Putamen (tissue), 1 donor: ENCODE measurements at places on chromosomes 7 and 10.

DNA sequence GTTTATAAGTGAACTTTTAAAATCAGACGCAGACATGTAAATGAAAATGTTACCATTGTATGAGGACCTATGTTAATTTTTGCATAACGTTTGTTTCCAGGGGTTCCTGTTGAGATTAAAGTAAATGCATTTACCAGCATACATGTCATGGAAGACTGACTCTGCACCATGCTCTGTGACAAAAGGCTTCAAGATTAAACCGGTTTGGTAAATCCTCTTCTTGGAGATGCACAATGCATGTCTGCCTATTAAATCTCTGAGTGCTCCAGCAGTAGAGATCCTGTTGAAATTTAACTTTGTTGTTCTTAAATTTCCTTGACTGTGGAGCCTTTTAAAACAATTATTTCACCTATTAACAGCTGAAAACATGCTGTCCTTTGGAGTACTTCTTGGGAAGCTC, 36.5 kb upstream of the JAZF1 start:
- no peak for DNase-seq

GRCh38 chr7:55020466-55020871, 1.7 kb downstream of the EGFR start:
- DNase-seq = no peak

DNA sequence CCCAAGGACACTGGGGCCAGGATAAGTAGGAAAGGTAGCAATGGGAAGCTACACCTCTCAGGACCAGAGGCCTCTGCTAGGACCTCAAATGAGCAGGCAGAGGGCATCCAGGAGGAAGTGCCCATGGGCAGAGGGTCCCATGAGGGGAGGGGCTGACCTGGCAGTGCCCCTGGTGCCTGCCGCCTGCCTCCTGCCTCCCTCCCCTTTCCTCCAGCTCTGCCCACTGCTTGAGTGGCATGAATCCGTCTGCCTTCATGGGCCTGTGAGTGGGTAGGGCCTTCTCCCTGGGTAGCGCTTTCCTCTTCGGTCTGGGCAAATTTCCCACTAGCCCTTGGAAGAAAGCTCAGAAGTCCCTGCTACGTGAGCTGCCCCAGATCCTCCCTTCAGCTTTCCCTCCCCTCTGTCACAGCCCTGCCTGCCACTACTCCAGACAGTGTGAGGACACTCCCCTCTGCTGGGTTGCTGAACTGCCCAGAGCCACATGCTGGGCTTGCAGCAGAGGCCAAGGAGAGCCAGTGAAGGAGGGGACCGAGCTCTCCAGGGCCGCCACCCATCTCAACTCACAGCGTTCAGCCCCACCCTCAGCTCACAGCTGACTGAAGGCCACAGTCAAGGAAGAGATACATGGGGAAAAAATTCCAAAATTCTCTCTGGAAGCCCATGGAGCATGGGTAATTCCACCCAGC, 141.4 kb downstream of the ARHGAP22 start:
- no peak for DNase-seq

GRCh38 chr10:119588071-119588470, 8.7 kb downstream of the TIAL1 start:
- DNase-seq = no peak

GRCh38 chr10:132711613-132712121, 74.3 kb downstream of the NKX6-2 start:
- DNase-seq = no peak

DNA sequence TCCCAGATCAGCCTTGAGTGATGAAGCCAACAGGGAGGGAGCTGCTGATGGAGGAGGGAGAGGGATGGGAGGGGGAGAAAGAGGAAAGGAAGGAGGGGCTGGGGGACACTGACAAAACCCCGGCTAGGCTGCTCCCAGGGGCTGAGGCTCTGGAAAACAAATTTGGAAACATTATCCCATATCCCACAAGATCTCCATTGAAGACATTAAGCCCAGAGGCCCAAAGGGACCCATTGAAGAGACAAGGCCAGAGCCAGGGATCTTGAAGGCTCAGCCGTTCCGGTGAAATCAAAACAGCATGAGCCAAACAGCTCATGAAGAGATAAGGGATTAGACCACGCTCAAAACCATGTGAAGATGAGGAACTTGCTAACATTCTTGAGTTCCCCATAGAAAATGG, 184.3 kb upstream of the ITGB1 start:
- no peak for DNase-seq

GRCh38 chr10:109203646-109204353, 719.5 kb downstream of the XPNPEP1 start:
- no peak for DNase-seq

- no peak for DNase-seq
Measured at GRCh38 chr7:12244129-12244528, 33.0 kb downstream of the TMEM106B start.

DNA sequence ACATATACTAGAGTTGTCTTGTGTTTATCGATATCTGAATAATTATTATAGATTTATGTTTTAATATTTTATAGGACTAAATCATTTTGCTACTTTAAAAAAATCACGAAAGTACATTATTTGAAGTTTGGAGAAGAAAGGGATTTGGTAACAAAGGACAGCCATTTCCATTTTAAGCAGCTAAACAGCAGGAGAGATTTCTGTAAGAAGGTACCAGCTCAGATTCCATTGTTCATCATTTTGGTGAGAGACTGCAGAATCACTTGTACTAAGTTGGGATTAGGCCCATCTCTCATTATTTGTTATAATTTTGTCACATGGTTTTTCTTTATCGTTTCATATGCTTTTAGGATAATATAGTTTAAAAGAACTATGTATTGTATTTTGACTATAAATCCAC, 46.7 kb downstream of the PALS2 start:
- no peak for DNase-seq

- DNase-seq = no peak
Measured at GRCh38 chr7:17770710-17771375, 169.5 kb downstream of the SNX13 start.

DNA sequence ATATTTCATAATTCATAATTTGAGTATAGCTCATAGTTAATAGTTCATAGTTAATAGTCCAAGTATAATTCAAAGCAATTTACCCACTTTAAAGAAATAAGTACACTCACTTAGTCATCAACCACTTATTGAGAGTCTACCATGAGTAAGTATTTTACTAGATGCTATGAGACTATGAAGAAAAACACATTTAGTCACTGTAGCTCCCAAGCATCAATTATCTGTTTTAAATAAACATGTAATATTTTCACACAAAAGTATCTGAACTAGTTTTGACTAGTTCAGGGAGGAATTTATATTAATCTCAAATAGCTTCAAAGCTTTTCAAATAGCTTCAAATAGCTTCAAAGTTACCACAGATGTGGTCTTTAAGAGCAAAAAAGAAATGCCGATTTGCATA, 119.2 kb downstream of the ANK3 start:
- no peak for DNase-seq

- DNase-seq = no peak
Measured at GRCh38 chr7:108294595-108294994, 161.6 kb downstream of the NRCAM start.

GRCh38 chr7:145718129-145718528, 398.5 kb upstream of the CNTNAP2 start:
- DNase-seq = no peak

GRCh38 chr7:55093674-55094073, 74.9 kb downstream of the EGFR start:
- no peak for DNase-seq

GRCh38 chr7:142583446-142583845, 165.8 kb upstream of the PRSS1 start:
- DNase-seq = no peak

DNA sequence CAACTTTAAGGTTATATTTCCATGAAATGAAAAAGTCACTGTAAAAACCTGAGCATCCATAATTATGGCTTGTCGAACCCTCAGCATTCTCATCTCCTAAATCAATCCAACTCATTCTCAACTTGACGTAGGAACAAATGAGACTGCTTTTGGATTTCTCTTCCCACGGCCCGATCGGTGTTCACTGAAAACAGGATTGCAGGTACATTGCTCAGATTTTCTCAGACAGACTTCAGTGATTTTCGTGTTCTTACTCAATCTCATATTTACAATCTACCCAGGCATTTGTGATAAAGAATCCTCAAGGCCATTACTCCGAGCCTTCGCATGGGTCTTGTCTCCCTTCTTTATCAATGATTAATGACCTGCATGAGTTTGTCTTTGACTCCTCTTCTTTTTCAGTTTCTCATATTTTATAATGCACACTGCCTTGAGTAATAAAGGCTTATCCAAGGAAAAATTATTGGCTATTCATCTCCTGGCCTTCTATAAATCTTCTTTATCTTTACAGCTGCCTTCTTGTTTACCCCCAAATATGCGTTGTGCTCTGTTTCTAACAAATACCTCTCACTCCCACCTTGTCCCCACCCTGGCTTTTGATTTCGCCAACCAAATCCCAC, 90.4 kb upstream of the MYO3A start:
- peak; percentile 69 for DNase-seq

DNA sequence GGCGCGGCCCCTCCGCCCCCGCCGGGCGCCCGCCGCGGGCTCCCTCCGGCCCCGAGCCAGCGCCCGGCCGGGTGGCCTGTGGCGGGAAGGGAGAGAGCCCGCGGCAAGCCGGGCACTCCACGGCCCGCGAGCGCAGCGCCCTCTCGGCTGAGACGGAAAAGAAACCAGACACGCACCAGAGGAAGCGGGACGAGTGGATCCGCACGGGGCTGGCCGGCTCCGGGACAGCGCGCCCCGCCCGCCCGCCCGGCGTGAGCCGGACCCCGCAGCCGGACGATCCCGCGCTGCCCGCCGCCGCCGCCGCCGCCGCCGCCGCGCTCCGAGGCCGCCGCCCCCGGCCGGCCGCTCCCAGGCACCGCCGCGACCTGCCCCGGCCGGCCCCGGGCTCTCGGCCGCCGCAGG, 300 bp downstream of the ARHGAP21 start:
- no peak for DNase-seq

- DNase-seq = no peak
Measured at GRCh38 chr7:3197567-3198213, 103.4 kb upstream of the SDK1 start.

DNA sequence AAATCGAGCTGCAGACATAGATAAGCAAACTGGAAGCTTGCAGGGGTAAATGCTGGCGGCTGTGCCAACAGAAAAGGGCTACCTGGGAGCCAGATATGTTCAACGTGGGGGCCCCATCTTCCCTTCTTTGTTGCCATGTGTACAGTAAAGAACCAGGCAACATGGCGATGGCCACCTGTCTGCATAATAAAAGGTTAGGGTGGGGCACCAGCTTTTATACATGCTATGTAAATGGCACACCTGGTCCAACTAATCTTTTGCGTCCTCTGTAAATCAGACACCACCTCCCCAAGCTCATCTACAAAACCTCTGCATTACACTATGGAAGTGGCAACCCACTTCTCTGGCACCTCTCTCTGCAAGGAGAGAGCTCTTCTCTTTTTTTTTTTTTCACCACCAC, 13.9 kb downstream of the BUD31 start:
- no peak for DNase-seq

DNA sequence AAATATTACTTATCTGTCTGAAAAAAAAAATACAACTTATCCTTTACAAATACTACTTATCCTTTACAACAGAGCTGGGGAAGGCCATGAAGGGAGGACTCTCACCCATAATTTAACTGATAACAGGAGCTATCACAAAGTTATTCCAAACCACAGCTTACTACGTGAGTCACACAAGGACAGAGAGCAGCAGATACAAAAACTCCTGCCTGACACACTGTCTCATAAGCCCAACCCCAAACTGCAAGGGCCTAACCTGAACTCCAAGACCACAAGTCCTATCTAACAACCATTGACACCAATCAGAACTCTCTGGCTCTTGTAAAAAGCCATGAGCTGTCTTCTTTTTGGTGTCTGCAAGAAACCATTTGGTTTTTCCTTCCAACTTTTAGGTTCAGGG, 28.5 kb upstream of the CXCL12 start:
- DNase-seq = no peak

DNA sequence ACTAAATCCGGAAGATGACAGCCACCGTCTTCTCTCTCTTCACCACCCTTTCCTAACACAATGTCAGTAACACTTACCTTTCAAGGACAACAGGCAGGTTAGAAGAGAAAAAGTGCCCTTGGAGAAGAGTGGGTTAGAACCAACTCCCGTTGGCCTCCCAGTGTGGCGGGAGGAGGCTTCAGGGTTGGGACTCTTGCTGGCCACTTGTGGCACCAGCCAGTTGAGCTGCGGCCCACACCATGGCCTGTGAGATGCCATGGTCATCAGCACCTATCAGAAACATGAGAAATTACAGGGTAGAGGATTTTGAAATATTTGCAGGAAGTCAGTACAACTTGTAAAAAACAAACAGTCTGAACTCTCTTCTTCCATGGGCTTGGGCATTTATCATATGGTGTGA, 93.8 kb downstream of the MKI67 start:
- no peak for DNase-seq

- DNase-seq = no peak
Measured at GRCh38 chr10:66811211-66811610, 114.6 kb upstream of the LRRTM3 start.

- DNase-seq = no peak
Measured at GRCh38 chr7:98868450-98868849, 1.4 kb downstream of the TMEM130 start.

DNA sequence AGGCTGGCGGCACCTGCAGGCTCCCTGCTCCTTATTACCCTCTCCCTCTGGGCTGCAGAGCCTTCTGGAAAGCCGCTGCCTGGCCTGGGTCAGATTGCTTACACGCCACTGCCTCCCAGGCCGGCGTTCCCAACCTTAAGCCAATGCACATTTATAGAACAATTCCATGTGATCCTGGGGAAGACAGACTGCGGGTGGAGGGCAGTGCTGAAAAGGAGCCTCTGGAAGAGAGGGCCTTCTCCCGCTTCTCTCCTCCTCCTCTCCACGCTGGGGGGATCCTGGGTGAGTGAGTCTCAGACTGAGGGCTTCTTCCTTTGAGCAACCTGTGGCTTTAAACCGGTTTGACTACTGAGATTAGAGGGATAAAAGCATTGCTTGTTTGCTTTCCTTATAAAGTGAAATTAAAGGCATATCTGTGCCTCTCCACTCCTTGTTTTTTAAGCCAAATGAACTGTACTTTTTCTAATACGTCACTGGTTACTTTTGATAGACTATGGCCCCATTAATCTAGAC, 5.5 kb downstream of the TACC2 start:
- no peak for DNase-seq

GRCh38 chr7:15158141-15158810, 255.7 kb upstream of the DGKB start:
- DNase-seq = no peak

DNA sequence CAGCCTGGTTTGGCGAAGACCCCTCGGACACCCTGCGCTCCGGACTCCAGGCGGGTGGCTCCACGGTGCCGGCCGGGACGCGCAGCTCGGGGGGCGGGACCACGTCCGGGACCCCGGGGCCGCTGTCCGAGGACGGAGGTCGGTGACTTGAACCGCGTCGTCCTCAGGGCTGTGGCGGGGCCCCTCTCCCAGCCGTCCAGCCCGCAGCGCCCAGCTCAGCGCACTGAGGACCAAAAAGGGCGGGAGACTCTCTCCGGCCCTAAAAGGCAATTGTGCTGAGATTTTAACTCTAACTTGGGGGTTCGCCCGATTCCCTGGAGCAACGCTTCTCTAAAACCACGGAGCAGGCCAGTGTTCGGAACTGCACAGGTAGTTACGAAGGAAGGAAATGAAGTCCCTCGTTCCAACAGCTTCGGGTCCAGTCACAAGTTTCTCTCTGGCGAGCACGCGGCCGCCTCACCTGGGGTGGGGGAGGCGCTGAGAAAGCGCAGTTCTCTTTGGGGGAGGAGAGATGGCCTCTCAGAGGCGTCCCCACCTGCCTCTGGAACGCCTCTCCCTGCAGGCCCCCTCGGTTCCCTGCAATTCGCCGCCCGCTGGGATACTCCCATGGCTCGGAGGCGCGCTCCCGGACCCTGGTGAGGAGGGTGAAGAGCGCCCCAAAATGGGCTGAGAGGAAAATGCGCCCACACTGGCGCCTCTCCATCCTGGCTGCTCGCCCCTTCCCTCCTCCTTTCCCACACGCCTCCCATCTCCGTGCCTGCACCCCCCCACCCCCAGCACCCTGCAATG, 352.7 kb downstream of the DNAJB6 start:
- DNase-seq = no peak
